ENCODE measurements at places on chromosomes 3 and 15.

DNA sequence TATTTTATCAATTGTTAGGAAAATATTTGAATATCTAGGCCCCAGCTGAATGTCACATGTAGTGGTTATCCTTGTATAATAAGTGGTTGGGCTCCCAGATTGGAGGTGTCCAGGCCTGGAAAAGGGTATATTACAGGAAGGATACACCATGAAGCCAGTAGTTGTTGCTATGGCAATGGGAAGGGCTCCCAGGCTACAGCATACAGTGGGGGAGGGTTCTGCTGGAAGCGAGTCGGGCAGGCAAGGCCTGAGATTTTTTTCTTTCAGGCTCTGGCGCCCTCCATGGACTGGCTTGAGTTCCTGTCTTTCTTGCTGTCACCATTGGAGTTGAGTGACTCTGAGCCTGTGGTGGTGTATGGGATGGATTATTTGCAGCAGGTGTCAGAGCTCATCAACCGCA is 8.9 kb downstream of the ECE2 start:
- DNase-seq = peak; percentile 17

DNA sequence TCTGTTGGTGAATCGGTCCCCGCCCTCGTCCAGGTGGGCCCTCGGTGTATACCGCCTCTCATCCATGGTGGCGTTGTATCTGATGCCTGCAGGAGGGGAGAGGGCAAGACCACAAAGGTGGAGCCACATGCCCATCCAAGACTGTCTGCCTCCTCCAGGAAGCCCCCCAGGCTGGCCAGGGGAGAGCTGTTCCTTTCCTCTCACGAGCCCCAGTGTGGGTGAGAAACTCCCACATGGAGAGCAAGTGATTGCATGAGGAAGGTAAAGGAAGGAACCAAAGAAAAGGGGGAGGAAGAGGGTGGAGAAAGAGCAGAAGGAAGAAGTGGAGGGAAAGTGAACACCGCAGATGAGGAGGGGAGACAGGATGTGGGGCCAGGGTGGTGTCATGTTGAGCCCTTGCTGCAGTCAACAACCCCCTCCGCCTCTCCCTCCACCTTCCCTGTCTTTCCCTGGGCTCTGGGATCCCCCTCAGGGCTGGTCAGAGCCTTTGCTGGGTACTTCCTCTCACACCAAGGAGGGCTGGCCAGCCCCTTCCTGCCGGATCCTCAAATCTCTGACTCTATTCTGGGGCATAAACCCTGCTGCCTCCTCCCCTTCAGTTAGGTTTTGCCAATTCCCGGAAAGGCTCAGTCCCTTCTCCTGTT is 49.3 kb downstream of the FEM1B start:
- no peak for DNase-seq

DNA sequence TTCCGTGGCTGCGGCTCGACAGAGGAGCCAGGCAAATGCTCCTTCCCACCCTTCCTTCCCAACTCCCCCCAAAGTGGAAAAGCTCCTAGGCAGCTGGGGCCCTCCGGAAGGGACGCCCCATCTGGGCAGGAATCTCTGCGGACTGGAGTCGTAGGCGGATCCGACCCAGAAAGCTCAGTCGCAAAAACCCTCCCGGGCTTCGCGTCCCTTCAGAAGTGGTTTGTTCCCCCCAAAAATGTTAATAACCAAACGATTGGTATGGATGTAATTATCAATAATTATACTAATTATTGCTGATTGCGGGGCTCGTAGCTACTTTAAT is 3.8 kb downstream of the RNU6-1 start:
- DNase-seq = no peak

DNA sequence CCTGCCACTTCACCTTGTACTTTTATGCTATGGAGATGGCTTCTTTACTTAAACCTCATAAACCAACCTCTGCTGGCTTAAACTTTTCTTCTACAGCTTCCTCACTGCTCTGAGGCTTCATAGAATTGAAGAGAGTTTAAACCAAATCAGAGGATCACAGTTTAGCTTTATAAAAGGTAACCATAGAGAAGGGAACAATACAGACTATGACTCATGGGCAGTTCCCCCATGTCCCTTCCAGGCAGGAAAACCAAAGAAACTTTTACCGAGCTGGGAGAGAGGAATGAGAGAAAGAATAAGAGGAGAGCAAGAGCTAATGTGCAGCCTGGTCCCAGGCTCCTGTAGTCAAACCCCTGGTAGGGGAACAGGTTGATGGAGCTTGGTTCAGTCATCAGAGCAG is 53.9 kb upstream of the NEDD4 start:
- DNase-seq = no peak

DNA sequence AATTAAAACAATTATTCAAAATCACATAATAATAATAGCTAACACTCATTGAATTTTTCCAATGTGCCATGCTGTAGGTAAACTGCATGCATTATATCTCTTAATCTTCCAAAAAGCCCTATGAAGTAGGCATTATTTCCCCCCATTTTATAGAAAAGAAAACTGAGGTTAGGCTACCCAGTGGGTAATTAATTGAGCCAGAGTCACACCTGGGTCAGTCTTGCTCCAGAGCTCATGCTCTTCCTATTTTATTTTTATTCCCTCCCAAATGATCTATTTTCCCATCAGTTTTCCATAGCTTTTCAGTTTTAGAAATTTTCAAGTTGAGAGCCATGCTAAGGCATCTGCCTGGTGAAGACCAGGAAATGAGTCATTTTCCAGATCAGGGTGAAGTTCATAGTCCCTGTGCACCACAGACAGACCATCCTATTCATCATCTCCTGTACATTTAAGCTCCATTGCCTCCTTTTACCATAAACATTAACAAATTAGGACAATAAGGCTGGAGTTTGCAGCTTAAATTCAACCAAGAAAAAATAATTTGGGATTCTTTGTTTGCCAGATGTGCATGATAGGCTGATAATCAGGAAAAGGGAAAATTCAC is 417.3 kb downstream of the OTOL1 start:
- no peak for DNase-seq

GRCh38 chr3:32569540-32570420 is 878 bp downstream of the DYNC1LI1 start:
- DNase-seq = no peak

DNA sequence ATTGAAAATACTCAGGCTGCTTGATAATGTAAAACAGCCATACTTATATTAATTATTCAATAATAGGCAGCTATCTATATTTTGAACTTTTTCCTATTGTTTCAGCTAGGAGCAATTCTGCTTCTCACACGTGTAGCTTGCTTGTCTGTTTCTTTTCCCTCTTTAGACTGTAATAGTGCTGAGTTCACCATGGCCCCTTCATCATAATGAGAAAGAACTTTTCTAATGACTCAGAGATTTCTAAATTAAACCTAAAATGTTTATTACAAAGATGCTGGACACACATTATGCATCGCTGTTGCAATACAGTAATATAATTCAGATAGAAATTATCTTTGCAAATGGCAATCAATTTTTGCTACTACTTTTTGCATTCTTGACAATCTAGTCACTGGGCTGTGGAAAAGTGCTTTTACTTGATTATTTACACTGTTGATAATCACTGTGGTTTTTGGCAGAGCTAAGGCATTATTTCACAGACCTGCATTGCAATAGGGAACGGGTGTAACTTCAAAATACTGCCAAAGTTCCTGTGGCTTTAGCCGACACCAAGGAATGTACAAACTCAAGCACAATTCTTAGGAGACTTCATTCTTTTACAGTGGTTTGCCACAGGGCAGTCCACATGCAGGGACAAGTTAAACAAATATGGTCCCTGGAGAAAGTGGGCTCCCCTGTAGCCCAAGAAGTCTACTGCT is 281.0 kb upstream of the TBL1XR1 start:
- DNase-seq = no peak

Data from CD4-positive, alpha-beta T cell treated with Interleukin-6 at 100 ng/mL for 8 hours (primary cell).